HT-29 (cell line): ENCODE measurements at places on chromosomes 5 and 9. TPM values are rescaled to one million over a fixed set of nuclear protein-coding genes. Genes with fewer than 3 reads are reported as not detected.

MAP3K1 gene
- 17.7 and 18.4 TPM in 2 replicates for total RNA-seq

MEGF10 gene
- not detected in 2 replicates for total RNA-seq

DNA sequence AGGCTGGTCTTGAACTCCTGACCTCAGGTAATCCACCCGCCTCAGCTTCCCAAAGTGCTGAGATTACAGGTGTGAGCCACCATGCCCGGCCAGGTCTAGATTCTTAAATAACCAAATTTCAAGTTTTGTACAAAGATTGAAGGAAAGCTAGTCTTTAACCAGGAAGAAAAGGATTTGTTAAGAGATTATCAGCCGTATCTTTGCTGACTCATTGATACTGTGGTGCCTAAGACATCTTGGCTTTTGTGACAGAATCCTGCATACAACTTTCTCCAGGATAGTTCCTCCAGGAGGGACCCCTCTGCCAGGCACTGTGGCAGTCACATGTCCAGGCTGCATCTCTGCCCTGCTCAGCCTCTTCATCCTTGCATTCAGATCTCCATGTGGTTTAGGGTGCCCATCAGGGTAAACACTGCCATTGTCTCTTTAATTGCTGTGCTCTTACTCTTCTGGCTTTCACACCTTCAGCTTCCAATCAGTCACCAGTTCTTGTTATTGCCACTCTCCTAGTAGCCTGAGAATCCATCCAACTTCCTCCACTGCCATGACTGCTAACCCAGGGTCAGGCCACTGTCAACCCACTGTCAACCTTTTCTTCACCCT is 10.0 kb downstream of the MAP3K1 start:
- DNase-seq = no peak

- DNase-seq = no peak
Observed at GRCh38 chr9:29322240-29322639, 1749.0 kb upstream of the C9orf72 start.

NR5A1 gene
- total RNA-seq = 0.16 and 0.28 TPM in 2 replicates

GLRA1 gene
- total RNA-seq = not detected in 2 replicates

DNA sequence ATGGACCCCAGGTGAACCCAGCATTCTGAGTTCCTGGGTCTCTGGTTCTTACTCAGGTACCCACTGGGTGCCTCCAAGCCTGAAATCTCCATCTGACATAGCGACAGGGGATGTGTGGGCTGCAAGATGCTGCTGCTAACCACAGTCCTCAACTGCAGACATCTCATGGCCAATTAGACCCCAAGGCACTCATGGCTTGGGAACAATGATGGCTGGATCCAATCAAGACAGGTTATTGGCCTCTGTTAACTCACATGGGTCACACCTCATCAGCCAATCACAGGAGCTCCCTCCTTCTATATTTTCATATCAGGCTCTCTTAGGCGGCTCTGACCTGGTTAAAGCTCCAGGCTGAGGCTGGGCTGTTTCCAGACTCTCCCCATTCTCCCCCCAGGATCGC is 57.0 kb downstream of the CXXC5 start:
- DNase-seq = no peak

DNA sequence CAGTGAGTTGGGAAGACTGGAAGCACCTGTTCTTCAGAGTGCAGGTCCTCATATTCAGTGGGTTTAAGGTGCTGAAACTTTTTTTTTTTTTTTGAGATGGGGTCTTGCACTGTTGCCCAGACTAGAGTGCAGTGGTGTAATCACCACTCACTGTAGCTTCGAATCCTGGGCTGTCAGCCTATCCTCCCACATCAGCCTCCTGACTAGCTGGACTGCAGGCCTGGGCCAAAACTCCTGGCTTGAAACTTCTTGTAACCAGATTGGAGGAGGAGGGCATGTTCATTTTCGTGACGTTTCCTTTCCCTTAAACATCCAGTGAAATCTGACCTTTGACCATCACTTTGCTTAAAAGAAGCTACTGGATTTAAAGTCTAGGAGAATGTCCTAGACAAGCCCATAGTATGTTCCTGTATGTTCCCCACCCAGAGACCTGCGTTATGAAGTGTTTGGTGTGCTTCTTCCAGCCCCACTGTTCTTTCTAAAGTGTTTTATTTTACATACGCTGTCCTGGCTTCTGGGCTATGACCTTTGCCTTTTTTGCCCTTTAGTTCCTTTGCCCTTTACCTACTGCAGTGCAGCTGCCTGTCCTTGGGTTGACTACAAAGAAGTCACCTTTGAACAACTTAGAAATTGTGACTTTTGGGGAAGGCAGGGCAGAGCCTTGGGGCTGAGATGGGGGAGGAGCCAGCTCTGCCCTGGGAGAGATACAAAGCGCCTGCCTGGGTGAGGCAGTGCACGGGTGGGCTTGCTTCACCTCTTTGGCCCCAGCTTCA is 18.4 kb downstream of the TENT4A start:
- no peak for DNase-seq

DNA sequence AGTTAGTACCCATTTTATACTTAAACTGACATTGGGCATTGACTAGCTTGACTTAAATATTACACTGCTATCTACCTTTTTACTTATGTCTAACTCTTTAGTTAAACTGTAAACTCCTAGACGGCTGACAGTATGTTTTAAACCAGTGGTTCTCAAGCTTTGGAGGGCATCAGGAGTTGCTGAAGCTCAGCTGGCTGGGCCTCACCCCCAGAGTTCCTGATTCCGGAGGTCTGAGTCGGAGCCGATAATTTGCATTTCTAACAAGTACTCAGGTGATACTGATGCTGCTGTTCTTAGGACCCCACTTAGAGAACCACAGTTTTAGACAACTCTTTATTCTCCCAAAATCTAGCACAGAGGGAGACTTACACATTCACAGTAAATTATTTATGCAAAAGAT is 63.3 kb upstream of the PCA3 start:
- no peak for DNase-seq

DDX4 gene
- total RNA-seq = not detected in 2 replicates

GRCh38 chr5:157918811-157919742 is 60.1 kb upstream of the CLINT1 start:
- DNase-seq = peak; percentile 71

DNA sequence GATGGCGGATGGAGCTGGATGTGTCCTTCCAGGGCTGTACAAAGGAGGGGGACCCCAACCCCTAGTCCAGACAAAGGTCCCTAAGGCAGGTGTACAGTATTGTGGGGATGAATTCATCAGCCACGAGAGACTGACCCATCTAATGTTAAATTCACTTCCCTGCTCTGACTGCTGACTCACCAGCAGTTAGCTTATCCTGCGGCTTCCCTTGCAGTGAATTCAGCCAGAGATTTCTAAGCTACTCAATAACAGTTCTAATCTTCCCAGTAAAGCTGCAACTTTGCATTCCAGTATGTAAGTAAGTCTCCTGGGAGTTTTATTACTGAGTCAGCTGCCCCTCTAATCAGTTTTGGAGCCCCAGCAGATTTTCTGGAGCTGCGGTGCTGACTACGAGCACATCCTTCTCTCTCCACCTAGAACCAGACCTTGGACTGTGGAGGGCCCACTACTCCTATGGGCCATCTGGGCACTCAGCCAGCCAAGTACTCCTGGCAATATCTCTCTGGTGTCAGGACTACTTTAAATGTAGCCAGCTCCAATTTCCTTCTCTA is 16.1 kb downstream of the B4GALT1 start:
- DNase-seq = peak; percentile 55

SPAAR gene
- 0.23 TPM in 1 of 2 replicates, not detected in the other for total RNA-seq

DNA sequence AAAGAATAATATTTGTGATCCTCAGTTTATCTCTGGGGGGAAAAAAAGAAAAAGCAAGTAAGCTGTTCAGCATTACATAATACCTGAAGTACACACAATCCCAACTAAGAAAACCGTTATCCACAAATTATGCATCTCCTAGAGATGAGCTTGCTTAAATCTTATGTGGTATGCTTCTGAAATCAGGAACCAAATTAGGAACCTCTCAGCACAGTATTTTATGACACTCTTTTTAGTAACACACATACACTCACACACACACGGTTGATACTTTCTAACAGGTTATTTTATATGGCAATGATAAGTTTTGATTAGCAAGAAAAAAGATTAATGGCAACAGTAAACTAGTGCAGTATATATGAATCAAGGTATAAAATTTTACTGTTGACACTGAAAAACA is 1.2 kb upstream of the ZNF510 start:
- no peak for DNase-seq
